ENCODE measurements at places on chromosomes 6 and 20. TPM values are rescaled to one million over a fixed set of nuclear protein-coding genes. Genes with fewer than 3 reads are reported as not detected.

The SCRT2 gene
- not detected for total RNA-seq

The RTN4IP1 gene
- 8.9 TPM for total RNA-seq

The ADTRP gene
- 0.36 TPM for total RNA-seq

The ATP6V1G2 gene
- total RNA-seq, result 0.64 TPM

The GGTLC1 gene
- total RNA-seq, result not detected

The RAET1E gene
- total RNA-seq, result 3.2 TPM

The RIMS4 gene
- 1.5 TPM for total RNA-seq

The KCNK16 gene
- total RNA-seq, result not detected

The BPIFB2 gene
- not detected for total RNA-seq

The RIPPLY2 gene
- total RNA-seq, result 0.46 TPM

The HLA-DPA1 gene
- total RNA-seq, result not detected

The GNAS-AS1 gene
- total RNA-seq, result not detected

The SSR1 gene
- 67.1 TPM for total RNA-seq

The HLA-C gene
- 53.9 TPM for total RNA-seq

The TCF15 gene
- total RNA-seq, result not detected

The L3MBTL1 gene
- 1.9 TPM for total RNA-seq

The INSM1 gene
- total RNA-seq, result not detected

The MUC21 gene
- not detected for total RNA-seq

The CFAP206 gene
- total RNA-seq, result 0.13 TPM

The PPDPF gene
- 350 TPM for total RNA-seq

The OPN5 gene
- total RNA-seq, result not detected

The EFCAB8 gene
- not detected for total RNA-seq

Measured in A549 treated with CORT108297 at 1 μM for 4 hours (cell line).